ENCODE measurements at places on chromosomes 2 and 18. TPM values are rescaled to one million over a fixed set of nuclear protein-coding genes. Genes with fewer than 3 reads are reported as not detected.

GRCh38 chr2:176068419-176068832 is 15.3 kb downstream of the EVX2 start:
- DNase-seq, result no peak

GRCh38 chr2:44167311-44167907 is 1.3 kb upstream of the PPM1B start:
- DNase-seq, result no peak

DNA sequence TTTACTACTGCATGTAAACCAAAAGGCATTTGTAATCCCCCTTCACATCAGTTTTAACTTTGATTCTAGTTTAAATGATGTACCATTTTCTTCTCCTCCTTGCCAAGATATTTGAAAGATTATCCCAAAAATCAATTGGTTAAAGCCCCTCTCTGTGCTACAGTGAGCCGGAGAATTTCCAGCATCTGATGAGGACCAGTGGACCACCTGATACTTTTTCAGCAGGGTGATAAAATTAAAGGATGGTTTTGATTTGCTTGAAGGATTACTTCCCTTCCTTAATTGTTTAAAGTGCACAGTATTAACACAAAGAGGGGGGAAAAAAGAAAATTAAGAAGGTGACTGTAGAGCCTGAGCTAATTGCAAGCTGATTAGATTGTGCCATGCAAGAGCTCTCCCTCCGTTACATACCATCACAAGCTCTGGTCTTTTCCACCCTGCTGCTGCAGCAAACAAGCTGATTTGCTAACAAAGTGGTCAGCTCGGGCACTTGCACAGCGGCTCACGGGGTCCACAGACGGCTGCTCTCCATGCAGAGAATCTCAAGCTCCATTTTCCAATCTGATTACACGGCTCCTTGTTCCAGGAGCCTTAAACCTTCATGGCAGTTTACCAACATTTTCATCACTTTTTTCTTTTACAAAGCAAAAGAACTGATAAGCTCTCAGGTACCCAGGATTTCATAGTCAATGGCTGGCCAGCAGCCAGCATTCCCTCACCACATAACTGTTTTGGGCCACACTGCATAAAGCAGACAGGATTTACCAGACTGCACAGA is 22.1 kb downstream of the FIGN start:
- no peak for DNase-seq

Gene KLHL29
- 4.7 TPM for total RNA-seq

Gene CD28
- total RNA-seq, result 0.44 TPM
